ENCODE measurements at places on chromosomes 16 and 17.

GRCh38 chr17:21679256-21680146 is 12.8 kb upstream of the KCNJ18 start:
- no peak for DNase-seq

GRCh38 chr16:86975445-86975844 is 341.7 kb downstream of the C16orf95 start:
- no peak for DNase-seq

GRCh38 chr17:8397636-8398035 is at the start of gene RNF222:
RNF222 (minus strand) TSS chr17:8397827; CDS start chr17:8393461, 4,366 bp downstream.
- no peak for DNase-seq

DNA sequence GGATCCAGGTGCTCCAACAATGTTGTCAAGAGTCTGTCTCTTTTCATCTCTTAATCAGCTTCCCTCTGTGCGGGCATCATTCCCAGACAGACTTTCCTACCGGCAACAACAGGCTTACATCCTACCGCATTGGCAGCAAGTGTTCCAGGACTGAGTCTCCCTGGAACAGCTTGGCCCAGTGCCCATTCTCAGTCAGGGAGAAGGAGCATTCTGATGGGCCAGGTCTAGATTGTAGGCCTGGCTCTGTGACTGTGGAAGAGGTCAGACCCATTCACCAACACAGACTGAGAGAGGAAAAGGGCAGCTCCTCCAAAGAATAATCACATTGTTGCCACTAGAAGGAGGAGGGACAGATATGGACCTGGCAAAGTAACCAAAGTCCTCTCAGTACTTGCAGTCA is 68.1 kb upstream of the TMEM132E start:
- no peak for DNase-seq

GRCh38 chr17:34371405-34372100 is 8.5 kb upstream of the CCL1 start:
- no peak for DNase-seq

DNA sequence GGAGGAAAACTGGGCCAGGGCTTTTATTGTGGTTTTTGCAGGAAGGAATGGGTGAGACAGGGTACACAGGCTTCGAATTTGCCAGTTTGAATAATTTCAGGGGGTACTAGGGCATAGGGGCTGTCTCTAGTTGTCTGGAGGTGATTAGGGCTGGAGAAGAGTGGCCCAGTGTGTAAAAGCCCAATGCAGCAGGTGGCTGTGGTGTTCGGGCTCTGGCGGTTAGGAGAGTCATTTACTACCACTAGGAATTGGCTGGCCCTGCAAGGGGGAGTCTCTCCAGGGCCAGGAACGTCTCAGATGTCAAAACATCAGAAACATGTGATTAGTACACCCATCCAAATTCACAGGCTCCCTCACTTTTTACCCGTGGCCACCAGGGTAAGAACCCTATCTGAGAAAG is 50.3 kb downstream of the GINS3 start:
- no peak for DNase-seq

DNA sequence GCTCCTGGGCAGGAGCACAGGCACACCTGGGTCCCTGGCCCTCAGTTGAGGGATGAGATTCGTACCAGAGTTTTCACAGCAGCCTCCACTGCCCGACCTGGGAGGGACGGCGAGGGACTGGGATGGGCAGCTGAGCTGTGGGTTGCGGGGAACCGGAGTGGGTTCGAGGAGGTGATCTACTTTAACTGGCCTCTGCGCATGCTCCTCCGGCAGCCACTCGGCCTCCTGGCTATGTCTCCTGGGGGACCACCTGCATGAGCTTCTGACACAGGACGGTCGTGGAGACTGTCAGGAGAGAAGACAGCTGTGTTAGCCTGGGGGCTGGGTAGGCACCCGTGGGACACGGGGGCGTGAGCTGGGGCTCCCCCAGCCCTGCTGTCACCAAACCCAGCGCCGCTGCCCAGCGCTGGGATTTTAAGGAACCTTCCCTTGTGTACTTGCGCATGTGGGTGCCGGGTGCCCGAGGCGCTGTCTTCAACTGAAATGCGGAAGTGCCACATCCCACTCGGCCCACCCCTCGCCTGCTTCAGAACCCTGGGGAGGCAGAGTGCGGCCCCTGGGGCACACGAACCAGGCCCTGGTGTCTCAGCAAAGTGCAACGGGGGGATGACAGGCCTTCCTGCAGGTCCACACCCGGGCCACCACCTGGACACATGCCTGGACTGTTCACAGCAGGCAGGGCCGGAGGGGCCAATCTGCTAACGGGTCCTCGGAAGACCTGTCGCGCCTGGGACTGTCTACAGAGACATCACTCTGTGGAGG is 36.4 kb downstream of the SLC7A5 start:
- DNase-seq: no peak

DNA sequence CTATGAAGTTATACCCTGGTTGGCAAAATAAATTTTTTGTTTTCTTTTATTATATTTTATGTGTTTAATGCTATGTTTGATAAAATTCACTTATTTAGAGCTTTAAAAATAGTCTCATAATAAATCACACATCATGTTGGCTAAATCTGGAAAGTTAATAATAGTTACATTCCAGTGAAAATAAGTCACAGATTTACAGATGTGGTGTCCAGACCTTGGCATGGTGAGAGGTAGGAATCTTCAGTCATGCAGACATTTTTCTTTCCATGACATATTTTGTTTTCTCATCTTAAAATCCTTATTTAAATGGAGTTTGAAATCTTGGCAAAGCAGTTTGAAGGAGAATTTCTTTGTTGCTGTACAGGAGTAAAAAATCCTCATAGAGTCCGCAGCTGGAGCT is 48.1 kb upstream of the GOSR1 start:
- DNase-seq: peak; percentile 47

DNA sequence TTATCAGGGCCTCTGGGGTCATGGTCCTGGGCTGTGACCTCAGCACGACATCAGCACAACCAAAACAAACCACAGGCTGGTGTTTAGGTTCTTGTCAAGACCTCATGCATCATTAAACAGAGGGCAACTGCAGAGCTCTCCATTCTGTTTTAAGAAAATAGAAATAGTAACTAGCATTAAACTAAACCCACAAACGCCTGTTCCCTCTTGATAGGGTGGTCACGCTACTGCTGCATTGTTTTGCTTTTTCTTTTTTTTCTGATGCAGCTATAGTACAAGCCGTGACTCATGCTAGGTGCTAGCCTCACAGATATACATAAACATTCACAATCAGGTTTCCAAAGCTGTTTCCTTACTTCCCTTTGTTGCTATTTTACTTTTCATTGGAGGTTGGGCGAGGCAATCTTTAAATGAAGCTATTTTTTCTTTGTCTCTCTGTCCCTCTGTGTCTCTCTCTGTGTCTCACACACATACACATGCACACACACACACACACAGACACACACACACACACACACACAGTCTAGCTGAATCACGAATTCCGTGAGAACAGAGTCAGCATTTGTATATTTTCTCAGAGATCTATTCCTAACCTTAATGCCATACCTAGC is 310.3 kb downstream of the CDH13 start:
- DNase-seq: no peak

GRCh38 chr17:79006046-79006445 is 3.5 kb downstream of the CANT1 start:
- no peak for DNase-seq

DNA sequence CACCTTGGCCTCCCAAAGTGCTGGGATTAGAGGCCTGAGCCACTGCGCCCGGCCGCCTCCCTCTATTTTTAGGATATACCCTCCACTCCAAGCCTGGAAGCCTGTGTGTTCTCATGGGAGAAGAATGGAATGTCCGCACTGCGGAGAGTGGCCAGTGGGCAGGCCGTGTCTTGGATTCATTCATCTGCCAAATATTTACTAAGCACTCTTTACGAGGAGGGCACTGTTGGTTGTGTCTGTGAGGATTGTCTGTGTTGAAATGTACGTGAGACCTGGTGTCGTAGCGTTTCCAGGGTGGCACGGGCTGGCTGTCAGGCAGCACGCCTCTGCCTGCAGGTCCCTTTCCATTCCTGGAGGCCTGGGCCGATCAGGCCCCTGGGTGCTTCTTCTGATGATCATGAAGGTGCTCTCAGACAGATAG is 19.2 kb downstream of the PGS1 start:
- DNase-seq: no peak

- DNase-seq: no peak
These were observed 48.8 kb upstream of the CDH3 start for GRCh38 chr16:68596266-68596665.

DNA sequence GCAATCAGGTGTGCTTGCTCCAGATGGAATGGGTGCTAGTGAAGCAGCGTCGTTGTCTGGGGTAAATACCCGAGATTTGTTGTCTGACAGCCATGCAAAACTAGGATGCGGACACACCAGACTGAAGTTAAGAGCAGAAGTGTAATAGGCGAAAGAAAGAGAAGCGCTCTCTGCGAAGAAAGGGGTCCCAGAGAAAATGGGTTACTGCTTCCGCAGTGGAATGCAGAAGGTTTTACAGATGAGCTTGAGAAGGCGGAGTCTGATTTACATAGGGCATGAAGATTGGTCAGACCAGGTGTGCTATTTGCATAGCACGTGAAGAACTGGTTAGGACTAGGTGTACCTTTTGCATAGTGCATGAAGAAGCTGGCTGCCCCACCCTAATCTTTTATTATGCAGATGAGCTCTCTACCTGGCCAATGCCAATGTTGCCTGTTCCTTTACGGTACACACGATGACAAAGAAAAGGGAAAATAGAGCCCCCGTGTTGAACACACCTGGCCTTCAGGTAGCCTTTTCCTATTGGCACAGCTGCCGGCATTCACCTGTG is 32.0 kb upstream of the SNN start:
- DNase-seq: no peak

DNA sequence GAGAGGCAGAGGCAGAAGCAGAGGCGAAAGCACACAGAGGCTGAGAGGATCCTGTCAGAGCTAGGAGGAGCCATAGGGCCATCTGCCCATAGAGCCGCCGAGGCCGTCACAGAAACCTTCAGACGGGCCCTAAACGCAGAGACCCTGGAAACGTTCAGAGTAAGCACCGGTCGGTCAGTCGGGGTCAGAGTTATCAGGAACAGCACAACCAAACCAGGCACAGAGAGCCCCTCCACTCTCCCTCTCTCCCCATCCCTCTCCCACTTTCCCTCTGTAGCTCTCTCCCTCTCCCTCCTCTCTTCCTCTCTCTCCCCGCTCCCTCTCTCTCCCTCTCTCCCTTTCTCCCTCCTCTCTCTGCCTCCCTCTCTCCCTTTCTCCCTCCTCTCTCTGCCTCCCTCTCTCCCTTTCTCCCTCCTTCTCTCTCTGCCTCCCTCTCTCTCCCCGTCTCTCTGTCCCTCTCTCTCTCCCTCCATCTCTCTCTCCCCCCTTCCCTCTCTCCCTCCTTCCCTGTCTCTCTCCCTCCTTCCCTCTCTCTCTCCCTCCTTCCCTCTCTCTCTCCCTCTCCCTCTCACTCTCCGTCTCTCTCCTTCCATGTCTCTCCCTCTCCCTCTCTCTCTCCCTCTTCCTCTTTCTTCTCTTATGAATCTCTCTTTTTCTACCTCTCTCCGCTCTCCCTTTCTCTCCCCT is 138.9 kb downstream of the C16orf95 start:
- DNase-seq: no peak

- DNase-seq: no peak
These were observed 608 bp upstream of the PGS1 start for GRCh38 chr17:78377858-78378224.

- DNase-seq: no peak
These were observed 49.8 kb downstream of the ABCC12 start for GRCh38 chr16:48105976-48106375.

- DNase-seq: no peak
These were observed 161.0 kb upstream of the NLRP1 start for GRCh38 chr17:5745111-5745813.

DNA sequence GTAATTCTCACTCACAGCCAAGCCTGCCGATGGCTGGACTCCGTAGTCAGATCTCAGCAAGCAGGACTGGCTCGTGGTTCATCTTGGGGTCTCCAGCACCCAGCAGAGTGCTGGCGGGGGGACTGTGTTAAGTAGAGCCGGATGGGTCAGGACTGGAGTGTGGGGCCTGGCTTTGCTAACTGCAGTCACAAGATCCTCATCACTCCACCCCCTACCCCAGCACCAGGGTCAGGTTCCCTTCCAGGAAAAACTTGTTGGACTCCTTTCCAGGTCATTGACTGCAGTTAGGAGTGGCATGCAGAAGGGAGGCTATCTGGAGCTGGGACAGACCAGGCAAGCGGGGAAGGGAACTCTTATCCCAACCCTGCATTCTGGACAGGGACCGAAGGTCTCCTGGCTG is 6.0 kb downstream of the CIITA start:
- DNase-seq: no peak

DNA sequence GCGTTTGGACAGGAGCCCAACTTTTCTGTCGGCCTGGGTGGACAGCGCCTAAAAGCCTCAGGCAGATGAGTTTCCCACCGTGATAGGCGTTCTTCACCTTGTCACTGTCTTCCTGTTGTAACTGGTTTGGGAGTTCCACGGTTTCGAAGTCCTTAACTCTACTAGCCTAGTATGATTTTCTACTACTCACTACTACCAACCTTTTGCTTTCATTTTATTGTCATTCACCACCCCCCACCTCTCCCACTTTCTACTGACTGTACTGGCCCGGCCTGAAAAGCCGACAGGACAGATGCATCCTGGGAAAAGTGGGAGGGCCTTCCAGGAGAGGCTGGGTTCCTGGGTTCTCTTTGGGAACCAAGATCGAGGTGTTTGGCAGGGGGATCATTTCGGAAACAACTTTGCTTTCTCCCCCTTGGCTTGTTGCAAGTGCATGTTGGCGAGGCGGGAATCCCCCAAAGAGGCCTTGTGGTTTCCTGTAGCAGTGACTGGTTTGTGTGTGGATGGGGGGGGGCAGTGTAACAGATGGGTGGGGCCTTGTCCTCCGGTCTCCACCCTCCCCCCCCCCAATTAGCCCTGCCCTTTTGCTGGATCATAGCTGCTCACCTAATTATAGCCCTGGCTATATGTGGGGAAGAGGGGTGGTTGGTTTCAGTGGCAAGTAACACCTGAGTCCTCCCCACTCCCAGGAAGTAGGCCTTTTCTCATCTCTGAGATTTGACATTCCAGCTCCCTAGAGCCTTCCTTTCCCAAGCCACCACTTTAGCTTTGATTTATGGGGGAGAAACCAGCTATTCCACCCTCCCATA is 1.4 kb downstream of the EIF5A start:
- DNase-seq: peak; percentile 50

GRCh38 chr17:16178836-16179235 is 36.5 kb downstream of the NCOR1 start:
- DNase-seq: no peak

DNA sequence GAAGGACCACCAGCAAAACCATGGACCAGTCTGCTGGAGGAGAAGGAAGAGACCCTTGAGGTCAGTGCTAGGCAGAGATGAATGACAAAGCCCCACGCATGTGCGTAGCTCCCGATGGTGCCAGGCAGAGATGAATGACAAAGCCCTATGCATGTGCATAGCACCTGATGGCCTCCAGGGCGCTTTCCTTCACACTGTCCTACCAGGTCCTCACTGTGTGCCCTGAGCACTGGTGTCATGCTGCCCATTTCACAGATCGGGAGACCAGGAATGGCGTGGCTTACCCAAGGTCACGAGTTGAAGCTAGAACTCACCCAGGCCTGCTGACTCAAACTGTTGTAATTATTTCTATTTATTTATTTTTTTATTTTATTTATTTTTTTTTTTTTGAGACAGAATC is 149.6 kb downstream of the KATNIP start:
- no peak for DNase-seq

GRCh38 chr17:80426671-80427326 is 11.8 kb downstream of the ENDOV start:
- DNase-seq: no peak
